ENCODE measurements at places on chromosomes 1 and 21. TPM values are rescaled to one million over a fixed set of nuclear protein-coding genes. Genes with fewer than 3 reads are reported as not detected.
A peak's percentile ranks its signal among the peaks of the same experiment; 100 is the strongest.

GRCh38 chr1:73901738-73902137, 296.2 kb downstream of the LRRIQ3 start:
- no peaks in the 10 kb centered on the region for H3K27me3 ChIP-seq
- DNase-seq = no peak
- no peak overlapping the region for H3K4me3 ChIP-seq
- no peak overlapping the region for H3K27ac ChIP-seq

DNA sequence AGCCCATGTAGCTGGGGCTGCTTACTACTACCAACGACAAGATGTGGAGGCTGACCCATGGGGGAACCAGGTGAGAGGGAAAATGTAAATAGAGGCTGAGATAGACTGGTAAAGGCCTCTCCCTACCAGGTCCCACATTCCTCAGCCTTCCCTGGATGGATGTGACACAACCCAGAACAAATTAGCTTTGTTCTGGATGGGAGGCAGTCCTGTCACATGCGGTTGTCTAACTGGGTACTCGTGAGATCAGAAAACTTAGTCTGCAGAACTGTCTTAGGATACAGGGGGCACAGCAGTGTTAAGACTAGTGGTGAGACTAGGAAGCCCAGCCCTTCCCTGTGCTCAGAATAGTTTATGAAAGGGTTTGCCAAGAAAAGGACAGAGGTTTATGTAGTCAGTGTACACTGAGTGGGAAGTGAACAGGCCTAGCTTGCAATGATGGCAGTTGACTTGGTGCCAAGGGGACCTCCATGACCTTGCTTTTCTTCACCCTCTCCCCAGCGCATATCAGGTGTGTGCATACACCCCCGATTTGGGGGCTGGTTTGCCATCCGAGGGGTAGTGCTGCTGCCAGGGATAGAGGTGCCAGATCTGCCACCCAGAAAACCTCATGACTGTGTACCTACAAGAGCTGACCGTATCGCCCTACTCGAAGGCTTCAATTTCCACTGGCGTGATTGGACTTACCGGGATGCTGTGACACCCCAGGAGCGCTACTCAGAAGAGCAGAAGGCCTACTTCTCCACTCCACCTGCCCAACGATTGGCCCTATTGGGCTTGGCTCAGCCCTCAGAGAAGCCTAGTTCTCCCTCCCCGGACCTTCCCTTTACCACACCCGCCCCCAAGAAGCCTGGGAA, 8.4 kb downstream of the MMACHC start:
- no peaks in the 10 kb centered on the region for H3K27me3 ChIP-seq
- H3K4me3 ChIP-seq = no peak overlapping the region
- peak overlapping the region; percentile 48 for H3K27ac ChIP-seq

SPRR2G gene
- total RNA-seq = not detected

DNA sequence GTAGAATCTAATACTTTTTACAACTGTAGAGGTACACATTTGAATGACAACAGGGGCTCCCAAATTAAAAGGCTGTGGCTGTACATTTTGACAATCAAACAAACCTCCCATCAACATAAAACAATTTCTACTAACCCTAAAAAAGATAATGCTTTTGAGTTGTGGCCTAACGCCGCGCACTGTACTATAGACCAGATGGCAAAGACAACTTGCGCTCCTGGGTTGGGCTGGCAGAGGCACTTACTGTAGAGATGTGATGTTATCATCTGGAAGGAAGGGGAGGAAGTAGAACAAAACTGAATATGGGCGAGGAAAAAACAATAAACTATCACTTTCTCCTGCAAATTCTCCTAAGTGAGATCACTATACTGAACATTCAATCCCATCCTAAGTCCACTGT, 26.1 kb downstream of the SPRTN start:
- no peaks in the 10 kb centered on the region for H3K36me3 ChIP-seq
- no peaks in the 10 kb centered on the region for H3K27me3 ChIP-seq
- no peak overlapping the region for H3K27ac ChIP-seq
- H3K4me3 ChIP-seq = no peak overlapping the region
- no peak for DNase-seq

CALML6 gene
- total RNA-seq = 0.87 TPM

DNA sequence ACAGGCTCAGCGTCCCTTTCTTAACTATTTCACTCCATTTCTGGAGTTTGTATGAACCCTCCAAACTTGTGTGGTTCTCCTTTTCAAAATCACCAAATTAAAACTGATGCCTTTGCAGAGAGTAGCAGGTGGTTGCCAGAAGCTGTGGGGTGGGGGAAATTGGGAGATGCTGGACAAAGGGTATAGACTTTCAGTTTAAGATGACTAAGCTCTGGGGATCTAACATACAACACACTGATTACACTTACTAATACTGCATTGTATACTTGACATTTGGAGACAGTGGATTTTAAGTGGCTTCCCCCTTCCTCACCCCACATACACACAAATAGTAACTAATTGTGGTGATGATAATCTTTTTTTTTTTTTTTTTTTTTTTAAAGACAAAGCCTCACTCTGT, 11.1 kb upstream of the SCYL3 start:
- no peaks in the 10 kb centered on the region for H3K27me3 ChIP-seq
- H3K36me3 ChIP-seq = no peaks in the 10 kb centered on the region
- DNase-seq = no peak
- no peak overlapping the region for H3K4me3 ChIP-seq

RSPH1 gene
- total RNA-seq = 0.30 TPM

DNA sequence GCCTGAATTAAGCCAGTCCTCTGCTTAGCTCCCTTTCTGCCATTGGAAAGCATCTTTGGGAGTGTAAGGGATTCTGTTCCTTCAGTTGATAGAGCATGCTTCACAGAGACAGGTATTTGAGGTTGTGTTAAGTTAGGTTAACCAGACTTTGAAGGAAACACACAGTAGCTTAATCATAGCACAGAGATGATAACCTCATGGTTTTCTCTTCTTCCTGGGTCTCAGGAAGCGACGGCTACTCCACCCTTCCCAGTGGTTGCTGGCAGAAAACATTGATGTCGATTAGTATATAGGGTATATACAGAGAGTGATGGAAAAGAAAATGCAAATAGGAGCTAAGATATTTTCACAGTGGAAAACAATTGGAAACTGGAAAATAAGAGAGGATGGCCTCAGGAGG, 42.0 kb downstream of the S1PR1 start:
- DNase-seq = no peak
- H3K27me3 ChIP-seq = no peaks in the 10 kb centered on the region
- no peaks in the 10 kb centered on the region for H3K36me3 ChIP-seq
- H3K27ac ChIP-seq = no peak overlapping the region
- no peak overlapping the region for H3K4me3 ChIP-seq
- H3K4me1 ChIP-seq = peaks cover 5% of the 10 kb centered on the region

UMODL1 gene
- not detected for total RNA-seq

SPOCD1 gene
- 3.7 TPM for total RNA-seq

DNA sequence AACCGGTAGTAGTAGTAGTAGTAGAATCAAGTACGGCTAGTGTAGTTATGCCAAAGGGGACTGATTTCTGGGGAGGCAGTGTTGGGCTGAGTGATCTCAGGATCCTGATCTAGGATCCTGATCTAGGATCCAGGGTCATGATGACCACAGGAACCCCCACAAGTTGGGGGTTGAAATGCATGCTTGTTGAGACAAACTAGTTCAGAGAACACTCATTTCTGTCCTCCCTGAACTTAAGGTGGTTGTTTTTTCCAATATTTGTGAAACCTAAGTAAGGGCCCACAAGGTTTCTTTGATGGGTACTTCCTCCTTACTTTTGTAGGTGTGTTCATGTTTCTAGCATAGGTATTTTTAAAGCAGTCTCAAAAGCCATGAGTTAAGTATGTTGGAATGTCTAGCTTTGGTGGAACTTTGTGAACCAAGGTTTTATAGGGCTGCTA, 33.9 kb upstream of the PDC start:
- H3K4me1 ChIP-seq = peaks cover 6% of the 10 kb centered on the region
- H3K27ac ChIP-seq = no peak overlapping the region
- H3K4me3 ChIP-seq = no peak overlapping the region
- H3K36me3 ChIP-seq = no peaks in the 10 kb centered on the region
- H3K27me3 ChIP-seq = no peaks in the 10 kb centered on the region

GRCh38 chr1:162087574-162087973, 18.1 kb downstream of the NOS1AP start:
- H3K4me3 ChIP-seq = no peak overlapping the region
- H3K36me3 ChIP-seq = peaks cover 13% of the 10 kb centered on the region
- H3K27me3 ChIP-seq = peaks cover 13% of the 10 kb centered on the region
- H3K4me1 ChIP-seq = peaks cover 36% of the 10 kb centered on the region
- no peak for DNase-seq
- no peak overlapping the region for H3K27ac ChIP-seq

GRCh38 chr1:115233598-115233997, 104.5 kb downstream of the NGF start:
- H3K4me1 ChIP-seq = peaks cover 11% of the 10 kb centered on the region
- no peak for DNase-seq
- no peaks in the 10 kb centered on the region for H3K27me3 ChIP-seq
- H3K4me3 ChIP-seq = no peak overlapping the region
- no peak overlapping the region for H3K27ac ChIP-seq

DNA sequence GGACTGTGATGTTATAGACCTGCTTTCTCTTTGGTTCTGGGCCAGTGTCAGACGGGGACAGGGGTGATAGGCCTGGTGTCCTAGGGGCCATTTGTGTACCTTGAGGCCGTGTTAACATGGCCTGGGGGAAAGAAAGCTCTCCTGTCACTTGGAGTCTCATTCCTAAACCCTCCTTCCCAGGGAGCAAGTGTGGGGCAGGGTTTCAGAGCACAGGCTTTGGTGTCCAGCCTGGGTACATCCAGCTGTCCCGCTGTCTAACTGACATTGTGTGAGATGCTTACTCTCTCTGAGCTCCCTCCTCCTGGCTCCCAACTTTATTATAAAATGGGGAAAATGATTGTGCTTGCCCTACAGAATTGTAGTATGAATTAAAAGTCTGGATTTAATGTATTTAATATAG, 32.6 kb upstream of the EPHA8 start:
- H3K4me1 ChIP-seq = no peaks in the 10 kb centered on the region
- H3K4me3 ChIP-seq = no peak overlapping the region
- no peaks in the 10 kb centered on the region for H3K27me3 ChIP-seq
- H3K27ac ChIP-seq = no peak overlapping the region
- H3K36me3 ChIP-seq = no peaks in the 10 kb centered on the region
- DNase-seq = no peak

CYP4A22 gene
- not detected for total RNA-seq
